Stimulated activated effector memory CD8-positive, alpha-beta T cell treated with anti-CD3 and anti-CD28 coated beads, Interleukin-12 subunit alpha, Interleukin-12 subunit beta, amount 100 ng/mL, for 72 hours (primary cell): ENCODE measurements at places on chromosomes 5 and 9.

- no peak for DNase-seq
Observed at GRCh38 chr9:15344191-15344590, 37.2 kb upstream of the TTC39B start.

DNA sequence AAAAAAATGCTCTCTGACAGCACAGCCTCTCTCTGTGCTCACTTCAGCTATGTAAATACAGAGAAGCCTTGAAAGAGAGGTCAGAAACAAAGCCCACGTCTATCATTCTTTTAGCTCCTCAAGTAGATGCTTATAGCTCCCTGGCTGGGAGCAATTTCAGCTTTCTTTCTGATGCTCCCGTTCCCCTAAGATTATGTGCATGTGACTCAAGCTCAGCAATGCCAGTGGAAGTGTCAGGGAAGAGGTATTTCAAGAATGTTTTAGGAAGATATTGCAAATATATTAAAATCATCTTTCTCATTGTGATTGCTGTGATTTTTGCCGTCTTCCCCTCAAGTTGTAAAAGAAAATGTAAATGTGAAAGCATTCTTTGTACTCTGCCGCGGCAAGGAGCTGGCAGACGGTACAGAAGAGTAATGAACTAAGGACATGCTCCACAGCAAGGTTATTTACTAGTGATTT is 1353.7 kb upstream of the ACO1 start:
- no peak for DNase-seq

DNA sequence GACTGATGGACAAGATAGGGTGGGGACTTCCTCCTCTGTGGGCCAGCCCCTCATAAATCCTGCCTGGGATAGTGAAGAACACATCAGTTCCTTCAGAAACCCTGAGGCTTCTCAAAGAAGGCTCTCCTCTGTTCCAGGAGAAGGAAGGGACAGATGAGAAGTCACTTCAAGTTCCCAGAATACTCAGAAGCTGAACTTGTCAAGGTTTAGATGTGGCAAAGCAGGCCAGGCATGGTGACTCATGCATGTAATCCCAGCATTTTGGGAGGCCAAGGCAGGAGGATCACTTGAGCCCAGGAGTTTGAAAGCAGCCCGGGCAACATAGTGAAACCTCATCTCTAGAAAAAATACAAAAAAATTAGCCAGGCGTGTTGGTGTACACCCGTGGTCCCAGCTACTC is 38.5 kb downstream of the STOM start:
- no peak for DNase-seq

DNA sequence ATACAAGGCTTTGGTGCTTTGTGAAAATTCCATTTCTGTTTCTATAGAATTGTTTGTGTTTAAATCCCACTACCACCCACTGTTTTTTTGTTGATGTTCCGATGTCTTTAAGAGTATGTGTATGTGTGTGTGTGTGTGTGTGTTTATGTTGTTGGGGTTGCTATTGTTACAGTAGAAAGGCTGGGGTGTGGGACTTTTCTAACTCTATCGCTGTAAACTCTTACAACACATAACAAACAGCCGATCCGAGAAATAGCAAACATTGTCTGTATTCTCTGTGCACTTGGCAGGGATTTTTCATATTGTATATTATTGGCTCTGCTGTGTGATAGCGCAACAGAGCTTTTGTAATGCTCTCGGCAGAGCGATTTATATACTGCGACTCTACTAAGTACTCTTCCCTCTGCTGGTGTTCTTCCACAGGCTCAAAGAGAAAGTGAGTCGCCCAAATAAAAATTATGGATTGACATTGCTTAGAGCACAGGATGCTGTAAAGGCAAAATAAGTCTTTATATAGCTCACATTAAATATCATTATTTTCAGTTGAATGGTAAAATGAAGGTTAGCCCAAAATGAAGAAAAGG is 492.2 kb upstream of the ARRDC3 start:
- no peak for DNase-seq

GRCh38 chr9:129478461-129478860 is 142.4 kb downstream of the C9orf50 start:
- no peak for DNase-seq

GRCh38 chr5:54178207-54178606 is 132.2 kb downstream of the ARL15 start:
- DNase-seq = no peak

- DNase-seq = no peak
Observed at GRCh38 chr5:66976108-66976507, 220.5 kb downstream of the CD180 start.

DNA sequence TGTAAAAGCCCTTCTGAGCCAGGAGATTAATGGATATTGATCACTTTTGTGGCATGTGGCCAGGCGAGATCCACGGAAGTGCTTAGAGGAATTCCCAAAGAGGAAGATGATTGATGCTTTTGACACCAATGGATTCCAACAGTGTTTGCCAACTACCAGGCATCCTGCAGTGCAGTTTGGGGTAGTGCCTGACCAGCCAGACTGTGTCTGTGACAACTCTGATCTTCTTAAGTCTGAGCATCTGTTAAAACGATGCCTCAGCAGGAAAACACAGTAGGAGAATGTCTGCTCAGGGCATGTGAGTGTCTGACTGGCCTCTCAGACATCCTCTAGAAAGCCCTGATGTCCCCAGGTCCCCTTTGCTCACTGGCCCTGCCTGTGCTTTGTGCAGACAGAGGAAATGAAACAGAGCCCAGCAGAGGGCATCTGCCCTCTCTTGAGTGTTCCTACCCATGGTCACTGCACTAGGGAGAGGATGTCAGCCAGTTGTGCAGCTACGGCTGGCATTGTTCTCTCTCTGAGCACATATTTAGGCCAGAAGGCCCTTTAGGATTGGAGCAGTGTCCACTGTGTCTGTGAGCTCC is 57.0 kb downstream of the TRPC7 start:
- DNase-seq = no peak

DNA sequence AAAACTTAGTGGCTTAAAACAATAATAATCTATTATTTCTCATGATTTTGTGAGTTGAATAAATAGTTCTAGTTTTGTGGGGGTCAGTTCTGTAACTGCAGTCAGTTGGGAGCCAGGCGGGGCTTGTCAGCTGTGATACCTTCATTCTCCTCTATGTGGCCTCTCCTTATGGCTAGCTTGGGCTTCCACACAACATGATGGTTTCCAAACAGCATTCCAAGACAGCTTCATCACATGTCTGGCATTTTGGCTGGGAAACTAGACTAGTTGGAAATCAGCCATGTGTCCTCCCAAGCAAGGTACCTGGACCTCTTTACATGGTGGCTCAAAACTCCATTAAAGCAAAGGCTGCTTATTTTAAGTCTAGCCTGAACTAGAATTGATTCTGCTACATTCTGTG is 61.4 kb upstream of the RANBP3L start:
- DNase-seq = peak; percentile 6

GRCh38 chr9:15243081-15243480 is 63.9 kb downstream of the TTC39B start:
- no peak for DNase-seq

DNA sequence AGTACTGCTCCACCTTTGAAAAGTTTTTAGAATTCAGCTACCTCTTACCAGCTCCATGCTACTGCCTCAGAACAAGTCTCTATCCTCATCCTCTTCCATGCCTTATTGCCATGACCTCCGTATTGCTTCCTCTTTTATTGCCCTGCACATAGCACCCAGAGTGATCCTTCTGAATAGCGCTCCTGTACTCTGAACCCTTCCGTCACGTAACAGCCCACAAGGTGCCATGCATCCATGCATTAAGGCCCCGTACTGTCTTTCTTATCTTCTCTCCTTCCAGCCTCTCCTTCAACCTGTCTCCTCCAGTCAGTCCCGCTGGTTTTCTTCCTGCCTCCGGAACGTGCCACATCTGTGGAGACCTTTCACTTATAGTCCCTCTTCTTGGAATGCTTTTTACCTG is 273.3 kb upstream of the SEMA6A start:
- DNase-seq = no peak

GRCh38 chr5:160287378-160288051 is 24.8 kb downstream of the CCNJL start:
- no peak for DNase-seq

DNA sequence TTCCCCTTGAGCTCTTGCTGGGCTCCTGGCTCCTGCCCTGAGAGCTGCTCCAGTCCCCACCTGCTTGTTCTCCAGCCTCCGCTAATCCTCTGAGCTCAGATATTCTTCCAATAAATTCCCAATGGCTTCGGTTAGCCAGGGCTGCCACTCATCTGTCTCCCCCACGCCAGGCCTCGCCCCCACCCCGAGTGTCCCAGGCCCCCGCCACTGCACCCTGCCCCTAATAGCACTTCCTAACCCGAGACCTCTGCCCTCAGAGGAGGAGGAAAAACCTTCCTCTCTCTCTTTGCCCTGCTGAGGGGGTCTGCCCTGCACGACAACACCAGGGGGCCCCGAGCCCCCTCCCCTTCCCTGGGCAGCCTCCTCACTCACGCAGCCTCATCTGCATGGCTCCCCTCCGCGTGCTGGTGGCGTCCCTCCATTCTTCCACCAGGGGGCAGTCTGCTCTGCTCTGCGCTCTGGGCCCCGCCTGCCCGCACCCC is 5.4 kb upstream of the LCN15 start:
- peak; percentile 71 for DNase-seq

DNA sequence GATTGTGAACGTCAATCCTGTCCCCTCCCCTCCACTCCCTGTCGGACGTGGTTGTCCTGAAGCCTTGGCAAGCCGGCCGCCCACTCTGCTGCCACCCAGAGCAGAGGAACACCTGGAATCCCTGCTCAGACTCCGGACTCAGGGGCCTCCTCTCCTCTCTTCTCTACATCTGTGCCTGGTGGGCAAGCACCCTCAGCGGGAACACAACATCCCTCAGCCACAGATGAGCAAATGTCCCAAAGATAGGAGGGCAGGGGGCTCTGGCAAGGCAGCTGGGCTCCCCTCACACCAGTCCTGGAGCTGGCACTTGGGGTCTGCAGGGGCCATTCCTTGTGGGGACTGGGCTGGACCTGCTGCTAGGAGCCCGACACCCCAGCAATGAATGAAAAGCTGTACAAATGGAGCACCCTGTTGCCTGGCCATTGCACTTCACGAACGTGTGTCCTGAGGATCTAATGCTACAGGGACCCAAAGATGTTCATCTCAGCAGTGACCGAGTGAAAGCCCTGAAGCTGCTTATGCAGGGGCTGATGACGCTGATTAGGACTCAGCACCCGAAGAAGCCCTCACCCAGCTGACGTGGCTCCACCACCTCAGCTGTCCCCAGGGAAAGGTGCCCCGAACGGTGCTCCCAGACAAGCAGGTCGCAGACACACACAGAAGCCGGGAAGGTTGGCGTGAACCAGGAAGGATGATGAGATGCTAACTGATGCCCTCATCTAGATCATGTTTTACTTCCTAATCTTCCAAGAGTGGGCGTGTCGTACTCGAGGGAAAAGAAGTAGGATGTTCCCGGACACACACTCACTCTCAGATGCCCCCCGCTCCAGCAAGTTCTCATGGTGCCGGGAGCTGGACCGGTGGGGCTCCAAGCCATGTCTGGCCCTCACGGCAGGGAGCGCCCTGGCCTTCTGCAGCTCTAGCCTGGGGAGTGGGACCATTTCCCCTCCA is 177.0 kb upstream of the PPP1R26 start:
- DNase-seq = no peak

- no peak for DNase-seq
Observed at GRCh38 chr5:159049844-159050315, 49.8 kb downstream of the EBF1 start.

- DNase-seq = no peak
Observed at GRCh38 chr5:164170814-164171213, 665.4 kb downstream of the MAT2B start.

DNA sequence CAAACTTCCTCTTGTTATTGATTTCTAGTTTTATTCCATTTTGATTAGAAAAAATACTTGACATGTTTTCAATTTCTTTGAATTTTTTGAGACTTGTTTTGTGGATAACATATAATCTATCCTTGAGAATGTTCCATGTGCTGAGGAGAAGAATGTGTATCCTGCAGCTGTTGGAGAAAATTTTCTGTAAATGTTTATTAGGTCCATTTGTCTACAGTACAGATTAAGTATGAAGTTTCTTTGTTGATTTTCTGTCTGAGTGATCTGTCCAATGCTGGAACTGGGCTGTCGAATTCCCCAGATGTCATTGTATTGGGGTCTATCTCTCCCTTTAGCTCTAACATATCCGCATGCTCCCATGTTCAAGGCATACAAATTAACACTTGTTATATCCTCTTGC is 251.2 kb downstream of the CSNK1G3 start:
- no peak for DNase-seq

GRCh38 chr5:107523029-107523680 is 147.6 kb downstream of the EFNA5 start:
- no peak for DNase-seq

DNA sequence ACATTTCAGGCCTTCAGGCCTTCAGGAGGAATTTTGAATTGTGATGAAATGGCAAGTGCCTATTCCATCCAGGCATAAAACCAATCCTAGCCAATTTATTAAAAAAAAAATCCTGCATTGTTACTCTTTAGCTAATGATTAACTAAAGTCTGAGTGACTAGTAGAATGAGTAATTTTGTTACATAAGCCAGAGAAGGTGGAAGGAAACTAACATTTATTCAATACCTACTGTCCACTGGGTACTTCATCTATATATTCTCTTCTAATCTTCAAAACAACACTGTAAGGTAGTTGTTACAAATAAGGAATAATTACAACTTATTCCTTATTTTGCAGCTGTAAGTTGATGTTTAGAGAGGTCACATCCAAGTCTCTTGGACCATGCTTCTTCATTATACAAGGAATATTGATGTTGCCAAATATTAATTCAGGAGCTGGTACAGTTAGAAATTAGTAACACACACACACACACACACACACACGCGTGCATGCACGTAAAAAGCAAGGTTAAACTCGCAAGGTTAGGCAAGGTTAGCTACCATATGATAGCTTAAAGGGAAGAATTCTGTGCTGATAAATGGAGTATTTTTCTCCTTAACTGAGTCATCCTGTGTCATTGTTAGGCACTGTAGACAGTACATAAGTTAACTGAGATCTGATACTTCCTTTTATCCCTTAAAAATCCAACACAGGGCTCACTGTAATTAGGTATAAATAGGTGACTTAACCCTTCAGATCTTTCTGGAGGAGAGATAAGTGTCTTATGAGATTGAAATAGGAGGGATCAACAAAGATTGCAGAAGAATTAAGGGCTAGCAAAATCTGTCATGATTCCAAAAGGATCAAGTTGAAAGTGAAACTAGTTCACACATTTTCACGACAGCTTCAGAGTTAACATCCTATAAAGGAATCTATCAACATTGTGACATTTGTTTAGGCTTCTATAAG is 596.9 kb downstream of the PDE4D start:
- no peak for DNase-seq

GRCh38 chr5:119420169-119420568 is 32.1 kb upstream of the HSD17B4 start:
- no peak for DNase-seq

GRCh38 chr9:76898786-76899185 is 7.1 kb downstream of the PRUNE2 start:
- DNase-seq = no peak

- no peak for DNase-seq
Observed at GRCh38 chr5:135502836-135503520, 32.8 kb downstream of the NEUROG1 start.
